ENCODE measurements at places on chromosomes 11 and 22.
A peak's percentile ranks its signal among the peaks of the same experiment; 100 is the strongest.

DNA sequence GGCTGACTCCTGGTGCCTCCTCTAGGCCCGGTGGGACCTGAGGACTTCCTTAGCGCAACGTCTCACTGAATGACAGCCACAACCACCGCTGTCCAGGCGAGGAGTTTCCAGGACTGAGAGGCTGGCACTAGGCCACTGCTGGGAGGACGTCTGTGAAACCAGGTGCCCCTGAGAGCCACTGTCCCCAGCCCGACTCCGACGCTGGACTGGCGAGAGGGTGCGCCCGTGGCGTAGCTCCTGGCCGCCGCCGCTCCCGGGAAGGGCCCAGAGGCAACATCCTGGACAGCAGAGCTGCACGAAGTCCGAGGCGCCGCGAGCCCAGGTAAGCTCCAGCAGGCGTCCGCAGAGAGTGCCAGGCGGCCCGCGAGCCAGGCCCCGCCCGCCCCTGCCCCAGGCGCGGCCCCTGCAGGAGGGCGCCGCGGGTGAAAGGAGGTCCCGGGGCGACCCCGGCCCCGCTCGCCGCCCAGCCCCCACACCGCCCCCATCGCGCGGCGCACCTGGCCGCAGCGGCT is 525 bp downstream of the DGCR2 start:
- DNase-seq: no peak

- DNase-seq: no peak
Observed at GRCh38 chr22:23124611-23125511, 16.9 kb downstream of the RSPH14 start.

DNA sequence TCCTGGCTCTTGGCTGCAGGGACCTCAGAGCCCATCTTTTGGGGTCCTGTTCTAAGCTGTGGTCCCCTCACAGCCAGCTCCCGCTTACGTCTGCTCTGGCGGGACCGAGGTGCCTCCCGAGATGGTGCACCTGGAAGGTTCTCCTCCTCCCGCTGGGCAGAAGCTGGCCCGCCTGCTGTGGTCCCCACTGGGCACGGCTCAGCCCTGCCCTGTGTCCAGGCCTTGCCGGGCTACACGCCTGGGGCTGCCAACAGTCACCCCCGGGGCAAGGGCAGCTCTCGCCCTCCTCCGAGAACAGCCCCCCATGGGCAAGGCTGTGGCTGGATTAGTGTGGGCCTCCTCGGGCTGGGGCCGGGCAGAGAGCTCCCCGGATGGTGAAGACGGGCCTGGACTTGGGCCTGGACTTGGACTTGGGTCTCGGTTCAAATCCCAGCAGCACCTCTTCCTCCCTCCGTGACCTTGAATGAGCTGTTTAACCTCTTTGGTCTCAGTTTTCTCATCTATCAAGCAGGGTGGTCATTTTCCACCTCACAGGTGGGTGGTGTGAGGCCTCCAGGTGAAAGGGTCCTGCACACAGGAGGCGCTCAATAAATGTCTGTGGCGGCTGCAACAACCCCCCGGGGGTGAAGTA is 998 bp downstream of the BAIAP2L2 start:
- no peak for DNase-seq

- no peak for DNase-seq
Observed at GRCh38 chr11:15248749-15249148, 134.0 kb downstream of the INSC start.

DNA sequence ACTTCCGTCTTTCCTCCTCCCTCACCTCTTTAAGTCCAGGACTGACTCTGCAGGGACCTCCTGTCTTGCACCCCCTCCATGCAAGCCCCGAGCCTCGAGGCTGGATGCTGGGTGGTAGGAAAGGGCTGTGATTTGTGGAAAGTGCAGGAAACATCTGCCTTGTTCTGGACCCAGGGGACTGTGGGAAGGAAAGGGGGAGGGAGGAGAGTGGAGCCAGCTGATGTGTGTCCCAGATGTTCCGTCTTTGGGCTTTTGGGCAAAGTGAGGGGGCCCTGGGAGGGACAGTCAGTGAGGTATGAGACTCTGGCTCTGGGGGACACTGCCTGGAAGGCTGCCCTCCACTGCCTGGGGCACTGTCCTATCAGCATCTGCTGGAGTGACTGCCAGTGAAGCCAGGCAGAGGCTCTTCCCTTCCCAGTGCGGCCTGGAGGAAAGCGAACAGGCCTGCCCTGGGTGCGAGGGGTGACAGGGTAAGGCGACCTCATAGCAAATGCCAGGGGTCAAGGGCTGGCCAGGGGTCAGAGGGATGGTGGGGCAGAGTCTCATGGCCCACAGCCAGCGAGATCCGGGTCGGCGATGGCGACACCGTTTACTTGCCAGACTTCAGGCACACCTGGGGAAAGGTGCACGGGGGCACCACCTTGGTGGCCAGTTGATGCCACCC is 1.7 kb downstream of the MRGPRD start:
- no peak for DNase-seq

DNA sequence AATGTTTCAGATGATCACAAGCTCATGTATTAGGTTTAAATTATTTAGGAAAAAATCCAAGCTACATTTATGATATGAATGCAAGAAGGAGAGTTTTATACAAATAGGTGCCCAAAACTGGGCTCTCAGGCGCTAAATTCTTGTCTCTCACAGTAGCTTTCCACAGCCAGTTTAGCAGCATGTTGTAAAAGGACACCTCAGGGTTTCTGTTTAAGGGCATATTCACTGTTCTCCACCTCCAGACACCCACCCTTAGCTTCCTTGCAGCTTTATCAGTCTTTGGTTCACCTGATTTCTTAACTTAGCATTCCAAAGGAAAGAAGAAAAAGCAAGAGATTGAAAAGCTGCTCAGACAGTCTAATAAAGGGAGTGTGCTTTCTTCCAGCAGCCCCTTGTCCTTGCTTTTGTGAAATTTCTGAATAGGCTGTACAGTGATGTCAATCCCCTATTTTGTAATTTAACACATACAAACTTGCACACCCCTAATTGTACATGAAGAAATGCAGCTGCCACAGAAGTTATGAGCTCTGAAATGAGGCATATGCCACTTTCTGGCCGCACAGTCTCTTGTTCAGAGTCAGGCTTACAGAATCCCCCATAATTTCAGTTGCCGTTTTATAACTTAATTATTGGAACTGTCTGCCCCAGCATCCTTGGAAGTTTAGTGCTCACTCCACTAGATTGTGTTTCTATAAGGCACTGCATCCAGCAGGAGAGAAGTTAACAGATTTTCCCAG is 262.1 kb downstream of the DDX10 start:
- DNase-seq: no peak

DNA sequence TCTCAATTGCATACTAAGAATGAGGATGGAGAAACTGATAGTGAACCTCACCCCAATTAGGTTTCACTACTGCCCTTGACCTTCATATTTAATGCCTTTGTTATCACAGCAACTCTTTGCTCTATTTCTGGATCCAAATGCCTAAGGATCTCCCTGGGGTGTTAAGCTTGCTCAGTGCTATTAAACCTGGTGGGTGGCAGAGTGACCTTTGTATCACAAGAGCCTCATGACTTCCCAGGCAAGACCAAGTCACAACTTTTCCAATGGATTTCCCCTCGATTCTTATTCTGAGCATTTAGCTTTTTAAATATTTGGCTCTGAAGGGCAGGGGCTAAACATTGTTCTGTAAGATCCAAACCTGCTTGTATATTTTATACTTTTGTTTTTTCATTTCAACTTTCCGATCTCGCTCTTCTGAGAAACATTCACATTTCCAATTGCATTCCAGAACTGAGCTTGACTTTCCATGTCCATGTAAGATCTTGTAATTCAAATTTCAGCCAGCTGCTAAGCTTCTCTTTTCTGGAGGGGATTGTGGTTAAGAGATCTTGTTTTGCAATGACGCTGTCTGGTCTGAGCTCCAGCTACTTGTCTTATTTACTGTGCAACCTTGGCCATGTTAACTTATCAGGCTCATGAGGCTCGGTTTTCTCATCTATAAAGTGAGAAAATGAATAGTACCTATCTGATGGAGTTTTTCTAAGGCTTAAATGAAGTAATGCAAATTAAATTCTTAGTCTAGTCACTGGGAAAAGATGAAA is 6.4 kb upstream of the EHF start:
- no peak for DNase-seq

DNA sequence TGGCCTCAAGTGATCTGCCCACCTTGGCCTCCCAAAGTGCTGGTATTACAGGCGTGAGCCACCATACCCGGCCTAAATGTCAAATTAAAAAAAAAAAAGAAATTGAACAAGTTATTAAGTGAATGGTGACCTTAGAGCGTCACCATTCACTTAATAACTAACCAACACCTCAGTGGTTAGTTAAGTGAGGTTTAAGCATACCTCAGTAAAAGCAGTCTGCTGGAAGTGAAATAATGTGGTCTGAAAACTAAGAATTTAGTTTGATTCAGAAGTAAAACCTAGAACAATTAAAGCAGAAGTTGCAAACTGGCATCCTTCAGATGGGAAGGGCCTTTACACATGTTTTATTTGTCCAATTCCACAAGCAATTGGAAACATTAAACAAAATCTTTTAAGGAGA is 71.5 kb downstream of the FCHSD2 start:
- DNase-seq: no peak

- DNase-seq: no peak
Observed at GRCh38 chr22:39188809-39189208, 36.3 kb upstream of the CBX7 start.

DNA sequence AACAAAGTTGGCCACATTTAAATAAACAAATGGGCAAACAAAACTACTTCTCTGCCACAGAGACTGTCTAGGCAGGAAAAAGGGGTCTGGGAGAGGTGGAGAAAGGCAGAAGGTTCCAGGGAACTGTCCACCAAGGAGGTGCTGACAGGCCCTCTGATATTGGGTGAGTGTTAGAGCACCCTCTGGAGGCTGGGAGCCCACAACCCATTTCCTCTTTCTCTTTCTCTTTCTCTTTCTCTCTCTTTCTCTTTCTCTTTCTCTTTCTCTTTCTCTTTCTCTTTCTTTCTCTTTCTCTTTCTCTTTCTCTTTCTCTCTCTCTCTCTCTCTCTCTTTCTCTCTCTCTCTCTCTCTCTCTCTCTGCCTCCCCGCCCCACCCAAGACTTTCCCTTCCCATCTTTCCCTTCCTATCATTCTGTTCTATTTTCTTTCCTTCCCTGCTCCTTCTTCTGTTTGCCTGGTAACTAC is 912.8 kb downstream of the DLG2 start:
- DNase-seq: no peak

GRCh38 chr11:119041821-119042514 is 11.3 kb upstream of the SLC37A4 start:
- no peak for DNase-seq

DNA sequence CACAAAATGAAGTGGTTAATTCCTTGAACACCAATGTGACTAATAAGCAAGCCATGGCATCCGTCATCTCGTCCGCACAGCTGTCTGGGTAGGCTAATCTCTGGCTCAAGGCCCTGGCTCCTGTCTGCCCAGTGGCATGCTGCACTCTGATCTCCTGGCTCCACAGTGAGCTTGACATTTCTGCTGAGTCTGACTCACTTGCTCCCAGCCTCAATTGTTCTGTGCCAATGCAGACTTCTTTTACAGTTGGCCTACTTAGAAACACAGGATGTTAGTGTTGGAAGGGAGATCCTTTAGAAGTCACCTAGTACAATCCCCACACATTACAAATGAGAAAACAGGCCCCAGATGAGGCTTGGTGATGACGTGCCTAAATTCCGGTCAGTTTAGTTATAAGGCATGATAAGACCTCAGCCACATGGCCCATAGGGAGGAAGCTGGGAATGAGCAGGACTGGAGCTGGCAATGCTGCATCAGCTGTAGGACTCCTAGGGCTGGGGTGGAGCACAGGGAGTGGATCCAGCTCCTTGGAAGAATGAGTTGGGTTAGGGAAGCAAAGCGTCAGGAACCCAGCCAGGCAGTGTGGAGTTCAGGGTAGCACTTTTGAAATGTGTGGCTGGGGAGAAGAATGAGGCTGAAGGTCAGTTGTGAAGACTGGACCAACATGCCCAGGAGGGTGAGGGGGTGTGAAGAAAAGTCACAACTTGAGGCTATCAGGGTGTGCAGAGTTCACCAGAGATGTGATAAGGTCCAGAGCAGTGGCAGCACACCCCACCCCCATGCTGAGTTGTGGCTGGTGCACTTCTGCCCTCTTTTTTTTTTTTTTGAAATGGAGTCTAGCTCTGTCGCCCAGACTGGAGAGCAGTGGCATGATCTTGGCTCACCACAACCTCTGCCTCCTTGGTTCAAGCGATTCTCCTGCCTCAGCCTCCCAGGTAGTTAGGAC is 70.2 kb upstream of the EED start:
- DNase-seq: no peak

DNA sequence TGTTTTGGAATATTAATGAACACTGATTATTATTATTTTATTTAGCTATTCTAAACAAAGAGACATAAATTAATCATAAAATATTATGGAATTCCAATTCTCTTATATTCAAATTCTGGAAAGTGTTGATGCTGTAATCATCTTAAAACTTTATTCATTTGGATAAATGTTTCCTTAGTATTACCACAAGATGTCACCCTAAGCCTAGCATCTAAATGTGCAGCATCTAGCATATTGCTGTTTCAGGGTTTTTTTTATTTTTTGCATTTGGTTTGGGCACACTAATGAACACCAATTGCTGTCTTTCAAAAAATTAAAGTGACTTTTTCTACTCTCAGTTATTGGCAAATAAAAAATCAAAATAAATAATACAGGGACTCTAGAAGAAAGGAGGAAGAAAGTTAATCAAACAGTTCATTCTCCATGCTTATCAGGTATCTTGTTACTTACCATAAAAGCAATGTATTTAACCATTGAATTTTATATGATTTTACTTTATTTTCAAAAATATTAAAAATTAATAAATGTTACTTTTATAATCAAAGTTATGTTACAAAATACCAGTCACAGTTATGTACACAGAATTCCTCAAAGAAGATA is 31.8 kb downstream of the DLG2 start:
- DNase-seq: peak; percentile 6

DNA sequence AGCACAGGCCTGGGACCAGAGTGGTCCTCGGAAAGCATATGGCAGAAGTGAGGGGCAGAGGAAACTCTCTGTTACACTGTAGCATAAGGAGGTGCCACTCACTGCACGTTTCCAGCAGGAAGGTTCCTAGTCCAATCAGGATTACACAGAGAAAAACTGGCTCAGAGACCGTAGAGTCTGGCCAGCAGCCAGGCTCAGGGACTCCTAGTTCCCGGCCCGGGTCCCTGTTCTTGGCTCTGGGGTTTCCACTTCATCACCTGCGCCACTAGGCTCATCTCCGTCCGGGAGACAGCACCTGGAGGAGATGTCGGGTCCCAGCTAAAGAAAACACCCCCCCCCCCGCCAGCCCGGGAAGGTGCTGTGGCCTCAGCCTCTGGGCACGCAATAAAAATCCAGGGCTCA is 1.1 kb downstream of the TTLL12 start:
- DNase-seq: no peak

DNA sequence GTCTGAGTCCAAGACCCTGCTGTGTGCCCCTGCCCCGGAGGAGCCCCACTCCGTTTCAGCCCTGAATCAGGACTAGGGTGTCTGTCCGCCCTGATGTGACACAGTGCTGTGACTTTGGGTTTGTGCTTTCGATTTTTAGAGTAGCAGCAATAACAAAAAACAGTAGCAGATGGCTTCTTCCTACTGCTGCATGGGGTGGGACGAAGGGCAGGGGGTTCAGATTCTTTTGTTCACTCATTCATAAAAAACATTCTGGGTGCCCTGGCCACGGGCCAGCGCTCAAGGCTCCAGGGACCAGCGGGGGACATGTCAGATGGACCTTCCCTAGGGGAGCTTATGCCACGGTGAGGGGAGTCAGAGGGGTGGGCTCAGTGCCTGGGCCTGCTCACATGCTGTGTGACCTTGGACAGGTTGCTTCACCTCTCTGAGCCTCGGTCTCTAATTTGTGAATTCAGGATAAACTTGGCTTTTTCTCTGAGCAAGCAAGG is 24.6 kb upstream of the PRR5 start:
- no peak for DNase-seq

- no peak for DNase-seq
Observed at GRCh38 chr11:117820516-117820915, 4.0 kb downstream of the FXYD2 start.

- DNase-seq: no peak
Observed at GRCh38 chr22:26756675-26757293, 99.4 kb downstream of the MIAT start.

Measured in NCI-H1417 treated with DMSO at 0.1 percent for 48 hours (cell line).